ENCODE measurements at places on chromosomes 4 and X.

GRCh38 chr4:140523370-140523856 lies 555 bp upstream of the ELMOD2 start:
- DNase-seq, result no peak

- DNase-seq, result no peak
Measured at GRCh38 chr4:175927121-175927520, 115.1 kb upstream of the GPM6A start.

- DNase-seq, result no peak
Measured at GRCh38 chrX:51737091-51737490, 6.2 kb upstream of the GSPT2 start.

DNA sequence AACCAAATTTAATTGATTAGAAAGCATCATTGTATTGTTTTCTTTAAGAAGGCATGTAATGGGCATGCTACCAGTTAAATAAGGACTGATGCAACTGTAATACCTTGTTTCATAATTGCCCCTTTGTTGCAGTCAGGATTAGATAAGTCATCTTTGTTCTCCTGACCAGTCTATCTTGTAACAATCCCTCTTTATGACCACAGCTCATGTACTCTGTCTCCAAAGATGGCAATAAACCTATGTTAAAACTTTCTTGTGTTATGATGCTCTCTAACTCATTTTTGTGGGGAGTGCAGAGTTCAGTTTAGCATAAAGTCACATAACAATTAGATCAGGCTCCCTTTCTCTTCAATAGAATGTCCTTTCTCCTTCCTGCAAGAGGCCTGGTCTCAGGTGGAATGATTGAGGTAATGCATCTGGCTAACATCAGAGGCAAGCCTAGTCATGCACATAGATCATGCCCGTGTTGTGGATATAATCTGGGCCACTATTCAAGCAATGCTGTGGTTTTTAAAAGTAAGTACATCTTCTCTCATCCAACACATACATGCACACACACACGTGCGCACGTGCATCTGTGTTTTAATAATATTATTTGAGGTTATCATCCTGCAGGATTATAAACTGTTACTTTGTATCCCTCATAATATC lies 45.6 kb downstream of the TMEM154 start:
- DNase-seq, result peak; percentile 12

- DNase-seq, result no peak
Measured at GRCh38 chr4:5033281-5033841, 14.1 kb upstream of the CYTL1 start.

GRCh38 chr4:74410272-74410671 lies 34.7 kb upstream of the AREG start:
- DNase-seq, result peak; percentile 47

DNA sequence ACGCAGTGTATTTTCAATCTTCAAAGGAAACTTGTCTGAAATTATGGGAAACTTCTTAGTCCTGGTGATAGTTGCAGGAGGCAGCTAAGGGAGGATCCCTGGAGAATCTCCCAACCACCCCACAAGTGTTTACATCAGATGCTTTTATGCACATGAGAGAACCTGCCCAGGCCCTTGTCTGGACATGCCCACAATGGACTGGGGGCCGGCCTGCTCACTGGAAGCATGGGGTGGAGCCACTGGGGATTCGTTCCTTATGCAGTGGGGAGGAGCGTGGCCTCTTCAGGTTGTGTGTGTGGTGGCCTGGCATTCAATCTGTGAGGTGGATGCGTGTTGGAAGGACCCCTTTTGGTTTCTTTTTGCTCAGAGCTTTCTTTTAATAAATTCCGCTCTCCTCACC lies 398.7 kb upstream of the PPP1R2C start:
- DNase-seq, result no peak

DNA sequence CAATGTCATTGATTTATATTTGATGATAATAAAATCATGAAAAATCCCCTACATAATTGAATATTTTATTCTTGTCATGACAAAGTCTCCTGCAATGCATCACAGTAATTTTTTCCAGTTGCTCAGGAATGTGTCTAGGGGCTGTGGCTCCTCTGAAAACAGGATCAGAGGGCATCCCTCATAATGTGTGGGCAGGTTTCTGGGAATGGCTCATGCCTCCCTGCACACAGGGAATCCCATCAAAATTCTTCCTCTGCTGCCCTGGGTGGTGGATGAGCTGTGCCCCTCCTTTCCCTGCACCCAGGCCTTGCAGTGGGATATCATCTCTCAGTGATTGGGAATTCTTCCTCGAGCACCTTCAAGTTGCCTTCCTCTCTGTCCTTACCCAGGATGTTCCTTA lies 20.4 kb upstream of the PUDP start:
- DNase-seq, result peak; percentile 78

DNA sequence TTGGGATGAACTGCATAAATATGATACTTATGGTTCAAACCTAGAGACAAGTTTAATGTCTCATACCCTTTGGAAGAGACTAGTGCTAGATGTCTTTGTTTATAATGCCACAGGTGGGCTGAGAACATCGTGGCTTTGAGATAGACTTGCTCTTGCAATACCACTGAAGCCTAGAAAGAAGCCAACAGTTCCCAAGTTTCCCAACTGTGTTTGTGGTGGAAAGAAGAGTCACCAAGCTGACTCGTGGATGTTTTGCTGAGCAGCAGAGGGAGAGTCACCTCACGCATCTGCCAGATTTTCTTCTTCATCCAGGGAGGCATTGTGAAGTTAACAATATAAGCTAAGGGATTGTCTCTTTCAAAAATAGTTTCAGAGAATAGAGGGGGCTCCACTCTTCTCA lies 1076.2 kb downstream of the C4orf33 start:
- no peak for DNase-seq

GRCh38 chrX:150421816-150422215 lies 58.7 kb downstream of the MAMLD1 start:
- DNase-seq, result no peak

DNA sequence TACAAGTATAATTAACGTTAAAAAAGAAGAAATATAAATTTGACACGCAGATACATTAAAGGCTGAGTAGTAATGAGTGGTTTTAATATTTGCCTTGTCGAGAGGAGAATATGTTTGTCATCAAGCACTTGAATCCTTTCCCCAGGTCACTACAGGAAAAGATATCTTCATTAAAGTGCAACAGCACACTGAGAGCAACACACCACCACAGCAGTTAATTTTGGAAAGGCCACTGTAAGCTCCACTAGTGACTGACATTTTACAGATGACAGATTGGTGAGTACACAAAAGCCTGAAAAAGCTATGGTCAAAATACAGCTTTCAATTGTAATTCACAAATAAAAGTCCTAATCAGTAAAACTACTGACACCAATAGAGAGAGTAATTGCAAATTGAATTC lies 76.6 kb downstream of the ZNF718 start:
- no peak for DNase-seq

GRCh38 chrX:40179283-40179682 lies 81.5 kb upstream of the BCOR start:
- no peak for DNase-seq

GRCh38 chr4:140084385-140084784 lies 69.6 kb downstream of the MAML3 start:
- DNase-seq, result no peak

- DNase-seq, result no peak
Measured at GRCh38 chrX:132034648-132035047, 11.5 kb downstream of the STK26 start.

DNA sequence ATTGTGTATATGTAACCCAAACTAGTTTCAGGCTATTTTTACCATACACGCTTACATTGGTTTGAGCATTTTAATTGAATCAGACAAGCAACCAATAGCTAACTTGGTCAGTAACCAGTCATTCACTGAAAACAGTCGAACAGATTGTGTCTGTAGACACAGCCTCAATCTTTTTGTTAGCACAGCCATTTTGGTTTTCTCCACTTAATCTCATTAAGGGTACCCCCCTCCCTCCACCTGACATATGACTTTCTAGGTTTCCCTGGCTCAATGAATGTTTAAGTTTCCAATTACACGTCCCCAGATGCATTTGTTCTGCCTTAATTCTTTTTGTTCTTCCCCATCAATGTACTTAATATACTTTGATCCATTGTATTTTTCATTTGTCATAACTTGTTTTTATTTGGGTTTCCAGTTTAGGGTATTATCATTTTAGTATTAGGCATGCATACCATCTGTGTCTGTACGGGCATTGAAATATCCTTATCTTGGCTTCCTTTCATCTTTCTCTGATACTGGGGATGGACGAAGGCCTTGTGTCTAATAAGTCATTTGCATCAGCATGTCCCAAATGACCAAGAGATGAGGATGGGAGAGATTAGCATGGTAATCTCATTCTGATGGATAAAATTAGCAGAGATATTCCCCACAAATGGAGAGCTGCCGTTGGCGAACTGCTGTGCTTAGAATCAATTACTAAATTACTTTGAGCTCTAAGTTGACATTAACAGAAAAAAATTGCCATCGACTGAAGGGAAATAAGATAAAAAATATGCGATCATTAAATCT lies 35.9 kb upstream of the PHOX2B start:
- no peak for DNase-seq

DNA sequence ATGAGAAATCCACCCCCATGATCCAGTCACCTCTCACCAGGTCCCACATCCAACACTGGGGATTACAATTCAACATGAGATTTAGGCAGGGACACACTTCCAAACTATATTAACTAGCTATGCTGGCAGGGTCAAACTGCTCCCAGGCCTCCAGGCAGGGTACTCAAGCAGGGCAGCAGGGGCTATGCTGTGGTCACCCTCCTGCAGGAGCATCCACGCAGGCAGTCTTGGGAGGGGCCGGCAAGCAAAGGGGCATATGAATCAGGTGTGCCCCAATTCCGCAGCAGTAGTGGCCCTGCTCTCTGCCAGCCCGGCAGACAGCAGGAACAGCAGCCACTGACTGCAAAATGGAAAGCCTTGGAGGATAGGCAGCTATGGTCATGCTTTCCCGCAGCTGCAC lies 74.6 kb upstream of the PRDX4 start:
- no peak for DNase-seq

GRCh38 chrX:148878371-148878770 lies 378.0 kb downstream of the AFF2 start:
- DNase-seq, result peak; percentile 1

DNA sequence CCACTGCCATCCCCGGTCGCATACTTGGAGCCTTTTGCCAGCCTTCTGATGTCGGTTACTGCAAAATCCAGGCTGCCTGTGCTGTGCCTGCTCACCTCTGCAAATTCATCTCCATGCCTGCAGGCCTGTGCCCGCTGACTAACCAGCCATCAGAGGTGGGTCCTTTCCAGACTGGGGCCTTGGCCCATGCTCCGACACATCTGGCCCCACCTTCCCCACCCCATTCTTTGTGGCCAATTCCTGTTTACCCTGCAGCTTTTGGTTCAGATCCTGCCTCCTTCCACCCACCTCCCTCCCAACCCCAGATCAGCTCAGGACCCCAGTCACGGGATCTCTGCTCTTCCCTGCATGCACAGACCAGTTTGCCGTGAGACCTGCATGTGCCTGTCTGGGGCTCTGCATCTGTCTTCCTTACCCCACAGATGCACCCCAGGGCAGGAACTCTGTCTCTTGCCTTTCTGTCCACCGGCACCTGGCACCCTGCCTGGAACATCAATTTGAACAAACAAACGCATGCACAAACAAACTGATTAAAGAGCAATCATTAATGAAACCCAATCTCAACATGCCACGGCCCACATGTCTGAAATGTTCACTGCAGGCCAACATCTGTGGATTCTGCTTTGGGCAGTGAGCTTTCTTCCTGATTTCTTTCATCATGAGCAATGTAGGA lies 112.8 kb upstream of the PSAPL1 start:
- no peak for DNase-seq

Measured in renal cortical epithelial cell (primary cell).